ENCODE measurements at places on chromosomes 12 and 14.

DNA sequence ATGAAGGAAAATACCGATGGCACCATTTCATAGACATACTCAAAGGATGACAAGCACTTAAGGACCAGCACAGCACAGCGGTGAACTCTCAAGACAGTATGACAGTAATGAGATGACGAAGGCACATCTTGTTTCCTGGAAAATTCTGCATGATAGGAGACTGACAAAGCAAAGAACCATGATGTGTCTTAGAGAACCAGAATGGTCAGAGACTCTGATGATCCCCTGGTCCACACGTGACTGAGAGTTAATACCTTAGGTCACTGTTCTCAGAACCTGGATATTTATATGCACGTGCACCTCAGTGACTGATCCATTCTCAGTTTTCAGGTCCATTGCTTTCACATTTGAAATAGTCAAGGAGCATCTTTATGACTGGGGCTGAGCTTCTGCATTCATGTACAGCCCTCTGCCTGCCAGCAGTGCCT lies 35.3 kb downstream of the PROX2 start:
- no peak for DNase-seq

GRCh38 chr12:14954269-14954668 lies 7.1 kb downstream of the ARHGDIB start:
- no peak for DNase-seq

GRCh38 chr14:94062344-94062940 lies 18.6 kb downstream of the DDX24 start:
- DNase-seq = no peak

DNA sequence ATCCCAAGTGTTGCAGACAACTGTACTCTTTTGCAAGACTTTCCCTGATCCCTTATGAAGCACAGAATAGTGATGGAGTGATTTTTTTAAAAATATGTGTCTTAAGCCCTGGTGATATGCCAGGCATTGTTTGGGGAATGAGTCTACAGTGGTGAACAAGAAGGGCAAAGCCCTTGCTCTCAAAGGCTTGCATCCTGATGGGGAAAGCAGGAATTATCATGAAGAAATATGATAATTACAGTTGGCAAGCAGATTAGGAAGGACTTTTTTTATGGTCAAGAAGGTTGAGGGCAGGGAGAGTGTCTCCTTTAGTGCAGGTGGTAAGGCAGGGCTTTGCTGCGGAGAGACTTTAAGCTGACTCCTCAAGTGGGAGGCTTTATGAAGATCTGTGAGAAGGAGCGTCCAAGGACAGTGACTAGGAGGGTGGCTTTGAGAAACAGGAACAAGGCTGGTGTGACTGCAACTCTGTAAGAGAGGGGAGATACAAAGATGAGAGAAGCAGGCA lies 100.2 kb downstream of the SYNE2 start:
- DNase-seq = no peak

GRCh38 chr12:132511516-132512196 lies 21.7 kb downstream of the FBRSL1 start:
- no peak for DNase-seq

DNA sequence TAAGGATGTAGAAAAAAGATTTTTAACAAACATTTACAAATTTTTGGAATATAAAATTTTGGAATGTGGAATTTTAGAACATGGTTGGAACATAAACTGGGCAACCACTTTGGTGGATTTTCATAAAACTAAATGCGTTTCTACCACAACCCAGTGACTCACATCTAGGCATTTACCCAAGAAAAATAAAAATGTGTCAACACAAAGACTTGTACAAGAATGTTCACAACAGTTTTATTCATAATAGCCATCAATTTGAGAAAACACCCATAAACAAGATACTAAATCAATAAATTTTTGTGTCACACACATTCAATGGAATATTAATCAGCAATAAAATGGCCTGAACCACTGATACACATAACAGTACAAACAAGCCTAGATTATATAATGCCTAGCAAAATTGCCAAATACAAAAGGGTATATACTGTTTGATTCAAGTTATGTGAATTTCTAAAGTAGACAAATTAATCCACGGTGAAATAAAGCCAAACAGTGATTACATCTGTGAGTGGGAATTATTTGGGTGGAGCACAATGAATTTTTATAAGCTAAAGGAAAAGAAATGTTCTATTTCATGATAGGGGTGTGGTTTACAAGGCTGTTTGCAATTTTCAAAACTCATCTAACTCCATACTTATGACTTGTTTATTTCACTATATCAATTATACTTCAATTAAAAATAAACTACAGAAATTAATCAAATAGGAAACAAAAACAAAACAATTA lies 415.2 kb upstream of the OR4E1 start:
- DNase-seq = no peak

DNA sequence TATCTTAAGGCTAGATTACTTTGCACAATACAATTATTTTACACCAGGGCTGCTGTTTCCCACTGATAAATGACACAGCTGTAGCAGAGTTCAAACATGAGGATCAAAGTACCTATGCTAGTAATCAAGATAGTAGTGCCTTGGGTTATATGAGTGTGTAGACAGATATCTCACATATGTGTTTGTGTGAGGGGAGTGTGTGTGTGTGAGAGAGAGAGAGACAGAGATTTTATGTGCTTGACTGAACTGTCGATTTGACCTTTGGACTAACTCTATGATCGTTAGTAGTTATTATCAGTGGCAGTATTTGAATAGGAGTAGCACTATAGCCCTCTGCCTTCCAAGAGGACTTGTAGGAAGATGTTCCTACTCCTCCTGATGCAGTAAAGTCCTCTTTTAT lies 15.5 kb downstream of the PLEKHA5 start:
- no peak for DNase-seq

DNA sequence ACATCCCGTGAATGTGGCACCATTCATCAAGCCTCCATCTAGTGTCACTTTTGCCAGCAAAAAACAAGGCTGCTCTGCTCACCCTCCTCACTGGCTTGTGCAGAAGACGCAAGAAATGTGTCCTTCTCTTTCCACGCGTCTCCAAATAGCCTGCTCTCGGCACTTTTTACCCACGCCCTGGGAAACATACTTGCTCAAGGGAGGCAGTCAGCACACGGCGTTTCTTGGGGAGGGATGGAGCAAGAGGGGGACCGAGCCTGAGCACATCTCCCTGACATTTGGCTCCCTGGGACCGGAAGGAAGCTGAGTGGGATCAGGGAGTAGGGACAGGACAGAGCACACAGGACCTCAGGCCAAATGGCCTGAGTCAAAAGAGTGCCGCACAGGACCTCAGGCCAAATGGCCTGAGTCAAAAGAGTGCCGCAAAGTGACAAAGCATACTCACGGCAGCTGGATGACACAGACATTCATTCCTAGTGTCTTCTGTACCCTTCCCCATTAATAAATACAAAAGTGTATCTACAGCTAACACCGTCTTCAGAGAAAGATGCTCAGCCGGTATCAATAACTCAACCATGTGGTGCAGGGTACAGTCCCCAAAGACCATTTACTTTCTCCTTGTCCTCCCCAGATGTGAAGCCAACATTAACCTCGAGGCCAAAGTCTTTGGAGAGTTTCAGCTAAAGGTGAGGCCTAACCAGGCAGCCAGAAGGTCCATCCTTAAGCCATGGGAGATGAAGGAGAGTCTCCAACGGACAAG lies 7.1 kb downstream of the BCL11B start:
- no peak for DNase-seq

DNA sequence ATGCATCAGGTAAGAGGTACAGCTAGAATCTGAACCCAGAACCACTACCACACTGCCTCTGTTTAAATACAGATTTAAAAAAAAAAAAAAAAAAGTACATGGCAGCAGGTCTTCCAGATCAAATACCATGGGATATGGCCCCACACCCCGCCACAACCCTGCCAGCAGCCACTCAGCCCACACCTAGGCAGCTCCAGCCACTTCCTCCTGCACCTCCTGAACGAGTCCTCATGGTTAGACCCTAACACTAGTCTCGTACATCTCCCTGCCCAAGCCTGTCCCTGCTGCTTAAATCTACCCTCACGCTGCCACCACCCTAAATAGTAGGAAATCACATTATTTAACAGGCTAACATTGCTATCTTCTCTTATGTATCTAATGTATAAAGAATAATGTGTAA lies 12.6 kb downstream of the SETD3 start:
- no peak for DNase-seq

GRCh38 chr12:117461732-117462131 lies 100.3 kb upstream of the NOS1 start:
- DNase-seq = no peak

DNA sequence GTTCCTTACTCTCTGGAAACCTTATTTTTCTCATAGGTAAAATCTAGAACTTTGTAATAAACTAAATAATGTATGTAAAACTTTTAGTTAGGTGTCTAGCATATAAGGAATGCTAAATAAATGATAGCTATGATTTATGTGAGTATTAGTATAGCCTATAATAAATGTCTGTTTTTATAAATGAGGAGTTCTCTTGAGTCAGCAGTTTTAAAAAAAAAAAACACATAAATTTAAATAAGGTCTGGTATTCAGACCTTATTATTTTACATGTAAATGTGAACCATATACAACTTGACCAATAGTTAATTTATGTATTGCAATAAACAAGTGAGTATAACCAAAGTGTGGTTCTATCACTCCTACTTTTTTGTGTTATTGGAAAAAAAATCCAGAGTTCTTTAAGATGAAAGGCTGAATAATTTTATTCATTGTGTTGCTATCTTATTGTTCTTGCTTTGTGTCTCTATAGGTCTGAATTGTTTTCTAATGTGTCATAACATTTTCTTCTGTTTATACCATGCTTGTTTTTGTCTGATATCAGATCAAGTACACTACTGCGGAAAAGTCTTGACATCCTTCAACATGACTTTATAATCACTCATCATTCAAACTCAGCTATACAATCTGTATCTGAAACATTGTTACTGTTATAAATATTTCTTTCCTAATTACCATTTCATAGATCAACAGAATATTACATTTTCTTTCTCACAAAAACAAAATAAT lies 115.7 kb downstream of the RASSF9 start:
- DNase-seq = no peak

GRCh38 chr12:128267651-128268378 lies 845 bp downstream of the TMEM132C start:
- no peak for DNase-seq

DNA sequence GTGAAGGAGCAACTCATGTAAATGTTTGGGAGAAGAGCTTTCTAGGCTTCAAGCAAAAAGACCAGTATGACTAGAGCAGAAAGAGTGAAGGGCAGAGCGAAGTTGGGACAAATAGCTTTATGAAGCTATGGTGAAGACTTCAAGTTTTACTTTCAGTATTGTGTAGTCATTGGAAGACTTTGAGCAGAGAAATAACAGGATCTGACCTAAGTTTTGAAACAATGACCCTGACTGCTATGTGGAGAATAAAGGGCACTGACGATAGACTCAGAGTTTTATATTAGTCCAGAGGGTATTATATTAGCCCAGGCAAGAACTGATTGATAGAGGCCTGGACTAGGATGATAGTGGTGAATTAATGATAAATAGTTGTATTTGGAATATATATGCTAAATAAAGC lies 187.3 kb downstream of the KTN1 start:
- no peak for DNase-seq

All from amygdala (tissue), 56 donors.